ENCODE measurements at places on chromosomes 1 and 21.
A peak's percentile ranks its signal among the peaks of the same experiment; 100 is the strongest.

DNA sequence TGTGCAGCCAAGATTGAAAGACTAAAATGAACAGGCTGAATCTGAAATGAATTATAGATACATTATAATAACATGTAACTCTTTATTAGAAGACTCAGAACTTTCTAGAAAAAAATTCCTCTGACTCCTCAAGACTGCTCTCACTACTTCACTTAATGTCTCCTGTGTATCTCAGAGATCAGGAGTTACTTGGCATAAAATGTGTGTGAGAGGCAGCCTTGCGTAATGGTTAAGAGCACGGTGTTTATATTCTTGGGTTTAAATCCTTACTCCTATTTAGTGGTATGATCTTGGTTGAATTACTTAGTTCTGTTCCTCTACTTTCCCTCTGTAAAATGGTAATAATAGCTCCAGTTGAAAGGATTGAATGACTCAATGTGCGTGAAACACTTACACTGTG, 634.9 kb downstream of the LTN1 start:
- no peak for DNase-seq

DNA sequence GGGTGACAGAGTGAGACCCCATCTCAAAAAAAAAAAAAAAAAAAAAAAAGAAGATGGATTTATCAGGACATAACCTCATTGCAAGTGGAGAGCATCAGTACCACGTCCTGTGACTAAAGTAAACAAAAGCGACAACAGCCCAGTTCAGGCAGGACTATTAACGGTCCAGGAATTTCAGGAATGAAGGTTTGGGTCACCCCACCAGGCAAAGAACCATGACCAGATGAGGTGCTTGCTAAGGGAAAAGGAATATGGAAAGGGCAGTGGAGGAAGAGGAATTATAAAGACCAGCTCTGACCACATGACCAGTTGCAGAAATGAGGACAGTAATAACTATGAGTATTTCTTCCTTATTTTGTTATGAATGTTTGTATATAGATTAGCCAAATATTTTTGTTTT, 35.4 kb upstream of the EIF4G3 start:
- no peak for DNase-seq

DNA sequence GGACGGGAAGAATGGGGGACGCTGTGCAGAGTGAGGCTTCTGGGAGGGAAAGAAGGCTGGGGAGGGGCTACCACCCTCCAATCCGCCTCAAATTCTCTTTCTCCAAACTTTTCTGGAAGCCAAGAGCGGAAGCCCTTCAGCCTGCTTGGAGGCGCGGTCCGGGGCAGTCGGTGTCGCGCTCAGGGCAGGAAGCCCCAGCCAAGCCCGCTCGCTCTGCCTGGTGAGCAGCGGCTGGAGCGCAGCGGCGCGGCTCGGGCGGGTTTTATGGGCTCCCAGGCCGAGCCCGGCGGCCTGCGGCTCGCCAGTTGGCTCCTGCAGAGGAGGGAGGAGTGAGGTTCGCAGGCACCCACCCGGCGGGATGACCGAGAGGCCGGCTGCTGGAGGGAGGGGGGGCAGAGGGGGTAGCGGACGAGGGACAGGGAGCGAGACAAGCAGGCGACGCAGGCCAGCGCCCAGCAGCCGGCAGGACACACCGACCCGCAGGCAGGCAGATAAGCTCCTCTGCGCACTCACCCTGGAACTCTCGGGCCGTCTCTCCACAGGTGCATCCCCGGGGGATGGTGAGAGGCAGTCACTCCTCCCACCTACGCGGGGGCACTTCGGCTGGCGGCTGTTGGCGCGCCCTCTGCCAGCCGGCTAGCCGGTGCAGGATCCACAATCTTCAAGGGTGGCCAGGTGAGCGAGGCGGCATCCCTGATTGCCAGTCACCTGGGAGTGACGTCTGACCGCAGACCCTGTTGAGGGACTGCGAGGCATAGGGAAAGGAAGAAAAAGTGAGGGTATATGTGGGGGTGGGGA, at the start of gene AVPR1B:
AVPR1B (minus strand) TSS at position 238 of the 798 bp plus-strand sequence. CDS start 498 bp downstream, outside the sequence.
- peak; percentile 35 for DNase-seq

GRCh38 chr1:24770881-24771280, 25.6 kb downstream of the CLIC4 start:
- DNase-seq: no peak

GRCh38 chr21:23578027-23578426, 2029.3 kb downstream of the MRPL39 start:
- no peak for DNase-seq

Data from heart left ventricle (tissue), 16 donors.